Diencephalon (tissue), 1 donor: ENCODE measurements at places on chromosomes 5 and 9. TPM values are rescaled to one million over a fixed set of nuclear protein-coding genes. Genes with fewer than 3 reads are reported as not detected.

The ZNF79 gene
- total RNA-seq, result 10.8 TPM

The LCNL1 gene
- total RNA-seq, result 1.2 TPM

The TAF11L10 gene
- not detected for total RNA-seq

The IL9 gene
- total RNA-seq, result not detected

The IFNA2 gene
- total RNA-seq, result not detected

The ORM2 gene
- not detected for total RNA-seq
